ENCODE measurements at places on chromosomes 3 and 15.

GRCh38 chr3:35448121-35448520 lies 191.2 kb upstream of the ARPP21 start:
- DNase-seq = no peak

DNA sequence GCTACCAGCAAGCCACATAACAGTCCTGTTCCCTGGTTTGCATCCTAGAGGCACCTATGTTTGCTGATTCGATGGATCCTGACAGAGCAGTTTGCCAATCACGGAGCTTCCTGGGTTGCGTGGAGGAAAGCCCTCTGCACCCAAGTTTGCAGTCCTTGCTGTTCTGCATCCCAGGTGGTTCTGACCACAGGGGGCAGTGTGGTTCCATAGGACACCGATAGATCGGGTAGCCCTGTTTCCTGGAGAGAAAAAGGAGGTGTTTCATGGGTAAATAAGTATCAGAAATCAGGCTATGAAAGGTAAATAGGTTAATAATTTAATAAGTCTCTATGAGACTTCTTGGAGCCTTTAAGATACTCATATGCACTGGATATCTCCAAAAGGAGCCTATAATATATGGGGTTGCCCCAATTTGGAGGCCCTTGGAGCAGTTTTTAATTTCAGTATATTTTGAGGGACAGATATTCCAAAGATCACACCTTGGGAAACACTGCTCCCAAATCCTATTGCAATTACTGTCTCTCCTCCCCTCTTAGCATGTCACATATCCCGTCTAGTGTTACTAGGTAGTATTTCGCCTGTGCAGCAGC lies 194.6 kb upstream of the TPM1 start:
- peak; percentile 26 for DNase-seq

GRCh38 chr3:62287392-62287927 lies 85.9 kb downstream of the FEZF2 start:
- no peak for DNase-seq

GRCh38 chr3:48664929-48665328 lies 2.2 kb upstream of the CELSR3 start:
- no peak for DNase-seq

DNA sequence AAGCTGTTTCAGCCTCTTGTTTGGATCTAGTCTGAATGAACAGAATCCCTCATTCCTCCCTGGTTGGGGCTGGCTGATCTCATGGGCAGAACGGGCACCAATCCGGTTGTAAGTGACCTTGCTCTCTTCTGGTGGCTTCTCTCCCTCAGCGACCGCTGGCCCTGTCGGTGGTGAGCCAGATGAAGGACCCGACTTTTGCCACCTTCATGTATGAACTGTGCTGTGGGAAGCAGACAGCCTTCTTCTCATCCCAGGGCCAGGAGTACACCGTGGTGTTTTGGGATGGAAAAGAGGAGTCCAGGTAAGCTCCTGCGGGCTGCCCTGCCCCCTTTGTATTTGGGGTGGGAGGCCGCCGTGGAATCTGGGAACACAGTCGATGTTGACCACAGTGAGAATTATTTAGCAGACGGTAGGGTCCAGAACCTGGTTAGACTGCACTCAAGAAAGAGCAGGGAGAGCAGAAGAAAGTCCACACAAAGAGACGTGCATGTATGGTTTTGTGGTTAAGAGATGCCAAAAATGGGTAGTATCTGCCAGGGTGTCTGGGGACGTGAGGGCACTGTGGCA lies 138.8 kb downstream of the LRRK1 start:
- no peak for DNase-seq

DNA sequence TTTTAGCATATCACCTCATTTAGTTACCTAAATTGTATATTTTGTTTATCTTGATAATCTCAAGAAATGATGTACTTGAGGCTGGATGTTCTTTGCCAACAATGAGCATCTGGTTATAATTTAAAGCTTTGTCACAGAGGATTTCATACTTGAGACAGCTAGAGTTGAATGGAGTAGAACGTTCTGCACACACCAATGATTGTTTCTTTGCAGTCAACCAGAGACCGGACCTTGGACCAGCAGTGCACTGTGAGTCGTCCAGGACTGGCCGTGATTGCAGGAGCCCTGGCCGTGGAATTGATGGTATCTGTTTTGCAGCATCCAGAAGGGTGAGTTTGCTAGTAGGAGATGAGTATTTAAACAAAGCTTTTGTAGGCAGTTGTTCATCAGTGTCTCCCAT lies 90.4 kb downstream of the ATG7 start:
- no peak for DNase-seq

GRCh38 chr3:15460891-15461531 lies 33.6 kb downstream of the EAF1 start:
- DNase-seq = no peak

- DNase-seq = no peak
Measured at GRCh38 chr3:43747641-43748040, 56.9 kb downstream of the ABHD5 start.

- no peak for DNase-seq
Measured at GRCh38 chr3:189572249-189572648, 58.9 kb upstream of the TP63 start.

- no peak for DNase-seq
Measured at GRCh38 chr15:49174902-49175301, 4.9 kb downstream of the GALK2 start.

- DNase-seq = no peak
Measured at GRCh38 chr3:148023994-148024393, 614.8 kb downstream of the ZIC1 start.

- no peak for DNase-seq
Measured at GRCh38 chr15:89641053-89641452, 14.2 kb downstream of the KIF7 start.

GRCh38 chr15:47887241-47887800 lies 170.0 kb downstream of the SEMA6D start:
- DNase-seq = no peak

DNA sequence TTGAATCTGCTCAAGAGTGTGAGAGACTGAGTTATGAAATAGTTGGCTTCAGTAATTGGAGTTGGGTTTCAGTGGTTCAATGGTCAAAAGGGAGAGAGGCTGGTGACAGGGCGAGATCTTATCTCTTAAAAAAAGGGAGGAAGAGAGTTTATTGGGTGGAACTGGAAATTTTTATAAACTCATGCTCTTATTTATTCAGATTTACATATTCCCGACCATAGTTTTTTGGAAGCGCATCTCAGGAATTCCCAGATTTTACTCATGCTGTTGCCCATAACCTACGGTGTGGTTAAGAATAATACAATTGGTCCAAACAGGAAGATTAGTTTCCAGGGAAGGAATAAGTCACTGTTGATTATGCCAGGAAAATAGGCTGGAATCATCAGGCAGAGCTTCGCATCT lies 41.4 kb downstream of the CD200 start:
- no peak for DNase-seq

DNA sequence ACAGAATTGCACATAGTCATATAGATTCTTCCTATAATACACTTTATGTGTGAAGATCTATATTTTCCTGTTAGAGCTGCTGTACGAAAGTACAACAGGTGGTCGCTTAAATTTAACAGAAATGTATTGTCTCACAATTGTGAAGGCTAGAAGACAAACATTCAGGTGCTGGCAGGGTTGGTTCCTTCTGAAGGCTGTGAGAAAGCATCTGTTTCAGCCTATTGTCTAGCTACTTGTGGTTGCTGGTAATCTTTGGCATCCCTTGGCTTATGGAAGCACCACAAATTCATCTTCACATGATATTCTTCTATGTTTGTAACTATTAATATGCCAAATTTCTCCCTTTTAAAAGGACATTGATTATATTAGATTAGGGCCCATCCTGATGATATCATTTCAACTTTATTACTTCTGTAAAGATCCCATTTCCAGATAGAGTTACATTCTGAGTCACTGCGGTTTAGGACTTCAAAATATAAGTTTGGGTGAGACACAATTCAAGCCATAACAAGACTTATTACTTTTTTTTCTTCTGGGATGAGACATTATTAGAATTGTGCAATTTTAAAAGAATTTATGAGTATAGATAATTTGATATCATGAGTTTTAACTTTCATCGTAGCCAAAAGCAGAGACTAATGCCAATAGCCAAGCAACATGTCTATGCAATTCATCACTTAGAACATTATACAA lies 248.1 kb upstream of the BCHE start:
- DNase-seq = no peak

DNA sequence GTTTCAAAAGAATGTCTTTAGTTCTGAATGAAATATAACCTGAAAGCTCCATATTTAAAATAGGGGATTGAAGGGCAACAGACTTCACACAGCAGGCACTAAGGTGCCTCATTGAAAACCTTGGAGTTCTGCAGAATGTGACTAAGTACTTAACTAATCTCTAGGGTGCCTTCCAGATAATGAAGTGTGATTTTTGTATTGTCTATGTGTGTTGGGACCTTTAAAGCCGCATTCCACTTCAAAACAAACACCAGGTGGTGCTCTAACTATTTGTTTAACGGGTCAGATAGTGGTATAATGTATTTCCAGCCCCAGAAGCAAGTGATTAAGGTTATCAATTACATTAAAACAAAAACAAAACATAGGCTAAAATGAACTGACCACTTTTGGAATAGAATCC lies 28.0 kb downstream of the TFG start:
- no peak for DNase-seq

DNA sequence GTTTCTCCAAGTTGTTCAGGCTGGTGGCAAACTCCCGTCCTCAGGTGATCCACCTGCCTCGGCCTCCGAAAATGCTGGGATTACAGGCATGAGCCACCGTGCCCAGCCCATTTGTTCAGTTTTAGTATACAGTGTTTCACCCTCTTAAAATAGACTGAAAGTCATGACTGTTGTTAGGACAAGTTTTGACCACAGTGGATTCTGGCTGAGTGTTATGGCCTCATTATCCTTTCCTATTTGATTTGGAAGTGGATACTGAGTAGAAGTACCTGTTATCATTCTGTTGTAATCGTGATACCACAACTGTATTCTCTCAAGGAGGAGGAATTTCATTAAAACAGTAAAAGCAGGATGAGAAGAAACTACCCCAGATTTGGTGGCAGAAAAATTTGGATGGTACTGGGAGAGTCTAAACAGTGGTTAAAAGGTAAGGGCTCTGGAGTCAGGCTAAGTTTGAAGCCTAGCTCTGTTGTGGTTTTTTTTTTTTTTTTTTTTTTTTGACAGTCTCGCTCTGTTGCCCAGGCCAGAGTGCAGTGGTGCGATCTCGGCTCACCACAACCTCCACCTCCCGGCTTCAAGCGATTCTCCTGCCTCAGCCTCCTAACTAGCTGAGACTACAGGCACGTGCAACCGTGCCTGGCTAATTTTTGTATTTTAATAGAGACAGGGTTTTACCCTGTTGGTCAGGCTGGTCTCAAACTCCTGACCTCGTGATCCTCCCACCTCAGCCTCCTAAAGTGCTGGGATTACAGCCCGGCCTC lies 2.6 kb downstream of the MAP2K1 start:
- DNase-seq = peak; percentile 26

Data from activated T-cell treated with anti-CD3 and anti-CD28 coated beads, Interleukin-2, amount 50 U/mL, for 1 hour (primary cell).